ENCODE measurements at places on chromosomes 5 and 9.
A peak's percentile ranks its signal among the peaks of the same experiment; 100 is the strongest.

- no peak overlapping the region for H3K27ac ChIP-seq
- no peak for DNase-seq
- no peak overlapping the region for H3K4me3 ChIP-seq
- no peaks in the 10 kb centered on the region for H3K27me3 ChIP-seq
Measured at GRCh38 chr5:109141222-109142200, 268.3 kb downstream of the PJA2 start.

DNA sequence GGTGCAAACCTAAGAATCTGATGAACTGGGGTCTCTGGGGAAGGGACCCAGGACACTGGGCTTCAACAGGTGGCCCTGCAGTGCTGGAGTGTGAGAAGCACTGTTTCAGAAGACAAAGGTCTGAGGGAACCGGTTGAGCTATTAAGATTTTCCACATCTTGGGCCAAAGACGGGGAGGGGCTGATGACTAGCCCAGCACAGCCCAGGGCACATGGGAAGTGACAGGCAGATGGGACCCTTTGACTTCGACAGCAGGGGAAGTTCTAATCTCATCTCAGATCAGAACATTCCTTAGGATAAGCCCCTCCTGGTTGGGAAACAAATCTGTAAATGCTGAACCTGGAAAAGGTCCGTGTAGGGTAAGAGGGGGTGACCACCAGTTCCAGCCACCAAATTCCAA lies 67.4 kb downstream of the RAPGEF1 start:
- no peak for DNase-seq
- H3K4me3 ChIP-seq = no peak overlapping the region
- no peaks in the 10 kb centered on the region for H3K27me3 ChIP-seq
- peaks cover 82% of the 10 kb centered on the region for H3K4me1 ChIP-seq
- H3K27ac ChIP-seq = peak overlapping the region; percentile 33

GRCh38 chr9:34252670-34253459 lies 74.0 kb downstream of the UBAP1 start:
- DNase-seq = no peak
- H3K4me3 ChIP-seq = no peak overlapping the region
- H3K27ac ChIP-seq = no peak overlapping the region
- peaks cover 36% of the 10 kb centered on the region for H3K36me3 ChIP-seq

- no peak overlapping the region for H3K27ac ChIP-seq
- H3K4me3 ChIP-seq = no peak overlapping the region
Measured at GRCh38 chr5:135150767-135151166, 116.7 kb upstream of the PITX1 start.

GRCh38 chr5:142808878-142809598 lies 38.9 kb downstream of the ARHGAP26 start:
- H3K27me3 ChIP-seq = no peaks in the 10 kb centered on the region
- no peak for DNase-seq
- H3K4me1 ChIP-seq = peaks cover 8% of the 10 kb centered on the region
- no peak overlapping the region for H3K27ac ChIP-seq

- H3K4me1 ChIP-seq = no peaks in the 10 kb centered on the region
- no peak overlapping the region for H3K27ac ChIP-seq
- no peak for DNase-seq
- H3K4me3 ChIP-seq = no peak overlapping the region
Measured at GRCh38 chr9:108272349-108272899, 583.4 kb downstream of the ACTL7B start.

DNA sequence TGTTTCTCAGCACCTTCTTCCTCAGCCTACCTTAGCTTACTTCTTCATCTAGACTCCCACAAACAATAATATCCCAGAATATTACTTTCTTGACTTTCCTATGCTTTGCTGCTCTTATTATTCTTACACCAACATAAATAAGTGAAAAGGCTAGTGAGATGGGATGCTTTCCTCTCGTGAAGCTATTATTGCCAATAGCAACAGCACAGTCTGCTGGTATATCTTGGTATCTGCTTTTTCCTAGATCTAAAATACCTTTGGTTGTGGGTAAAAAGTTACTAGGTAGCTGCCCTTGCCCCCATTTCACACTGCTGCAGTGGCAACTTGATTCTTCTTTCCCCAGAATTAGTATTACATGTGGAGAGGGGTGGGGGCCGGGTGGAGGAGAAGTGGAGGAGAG lies 26.1 kb upstream of the GLIPR2 start:
- H3K27me3 ChIP-seq = no peaks in the 10 kb centered on the region
- H3K27ac ChIP-seq = no peak overlapping the region
- no peaks in the 10 kb centered on the region for H3K4me1 ChIP-seq
- H3K4me3 ChIP-seq = no peak overlapping the region
- DNase-seq = no peak
- no peaks in the 10 kb centered on the region for H3K36me3 ChIP-seq

- no peaks in the 10 kb centered on the region for H3K4me1 ChIP-seq
- DNase-seq = no peak
- no peak overlapping the region for H3K27ac ChIP-seq
Measured at GRCh38 chr5:89028595-89029285, 145.8 kb upstream of the MEF2C start.

- H3K27ac ChIP-seq = peak overlapping the region; percentile 98
- DNase-seq = no peak
- no peaks in the 10 kb centered on the region for H3K36me3 ChIP-seq
Measured at GRCh38 chr9:33265211-33265865, 489 bp downstream of the CHMP5 start.

DNA sequence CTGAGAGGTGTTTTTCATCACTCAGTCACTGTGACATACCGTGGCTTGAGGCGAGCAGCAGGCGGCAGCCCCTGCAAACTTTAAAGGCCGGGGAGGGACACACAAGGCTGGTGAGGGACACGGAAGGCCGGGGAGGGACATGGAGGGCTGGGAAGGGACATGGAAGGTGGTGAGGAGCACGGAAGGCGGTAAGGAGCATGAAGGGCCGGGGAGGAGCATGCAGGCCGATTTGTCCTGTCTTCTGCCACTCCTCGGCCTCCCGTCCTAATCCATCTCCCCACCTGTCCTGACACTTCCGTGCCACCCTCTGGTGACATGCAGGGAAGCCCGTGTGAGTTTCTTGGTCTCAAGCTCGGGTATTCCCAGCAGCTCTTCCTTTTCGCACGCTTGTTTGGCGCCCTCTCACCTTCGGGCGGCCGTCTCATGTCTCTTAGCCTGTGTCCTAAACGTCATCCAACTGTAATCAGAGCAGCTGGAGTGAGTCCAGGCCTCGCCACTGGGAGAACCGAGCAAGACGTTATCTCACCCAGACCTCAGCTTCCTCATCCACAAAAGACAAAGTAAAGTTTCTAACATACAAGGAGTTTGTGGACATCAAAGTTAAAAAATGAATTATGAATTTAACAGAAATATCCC lies 126.5 kb downstream of the MRPL36 start:
- H3K27ac ChIP-seq = no peak overlapping the region
- peaks cover 2% of the 10 kb centered on the region for H3K27me3 ChIP-seq
- H3K4me1 ChIP-seq = no peaks in the 10 kb centered on the region

DNA sequence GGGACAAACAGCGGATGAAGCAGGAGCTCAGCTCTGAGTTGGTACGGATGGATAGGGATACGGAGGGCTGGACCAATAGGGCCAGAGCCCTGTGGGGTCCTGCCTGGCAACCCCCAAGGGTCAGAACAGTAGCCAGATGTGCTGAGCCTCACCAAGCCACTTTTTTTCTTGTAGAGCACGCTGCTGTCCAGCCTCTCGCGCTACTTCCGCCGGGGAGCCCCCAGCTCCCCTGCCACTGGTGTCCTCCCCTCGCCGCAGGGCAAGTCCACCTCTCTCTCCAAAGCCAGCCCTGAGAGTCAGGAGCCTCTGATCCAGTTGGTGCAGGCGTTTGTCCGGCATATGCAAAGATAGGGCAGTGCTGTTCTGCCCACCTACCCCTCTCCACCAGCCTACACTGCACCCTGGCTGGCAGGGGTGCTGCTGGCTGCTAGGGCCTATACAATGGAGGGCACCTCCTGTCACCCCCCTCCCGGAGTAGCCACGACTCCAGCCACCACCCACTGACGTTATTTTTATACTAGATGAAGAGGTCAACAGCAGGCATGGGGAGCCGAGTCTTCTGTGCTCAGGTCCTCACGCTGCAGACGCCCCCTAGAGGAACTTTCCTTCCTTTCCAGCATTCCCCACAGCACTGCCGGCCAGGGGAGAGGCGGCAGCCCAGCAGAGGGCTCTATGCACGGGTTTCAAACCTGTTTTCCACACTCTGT lies 21.6 kb downstream of the SH3GLB2 start:
- no peak overlapping the region for H3K4me3 ChIP-seq
- H3K27me3 ChIP-seq = no peaks in the 10 kb centered on the region
- no peak for DNase-seq
- no peaks in the 10 kb centered on the region for H3K4me1 ChIP-seq
- H3K36me3 ChIP-seq = peaks cover 25% of the 10 kb centered on the region
- H3K27ac ChIP-seq = no peak overlapping the region

DNA sequence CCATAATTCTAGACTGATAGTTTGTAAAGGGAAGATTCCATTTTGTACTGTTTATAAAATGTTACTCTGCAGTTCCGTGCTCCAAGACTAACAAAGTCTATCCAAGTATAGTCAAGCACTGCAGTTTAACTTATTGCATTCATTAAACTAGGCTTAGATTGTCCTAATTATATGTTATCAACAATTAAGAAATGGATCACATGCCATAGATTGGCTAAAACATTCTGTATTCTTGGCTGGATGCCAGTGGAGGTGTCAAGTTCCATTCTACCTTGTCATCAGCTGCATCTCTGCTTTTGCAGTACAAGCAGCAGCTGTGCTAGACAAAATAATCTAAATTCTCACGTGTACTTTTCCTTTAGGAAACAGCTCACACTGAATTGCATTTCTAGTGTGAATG lies 69.4 kb upstream of the MEF2C start:
- no peak overlapping the region for H3K27ac ChIP-seq
- no peak for DNase-seq
- no peaks in the 10 kb centered on the region for H3K36me3 ChIP-seq
- H3K4me1 ChIP-seq = peaks cover 14% of the 10 kb centered on the region

DNA sequence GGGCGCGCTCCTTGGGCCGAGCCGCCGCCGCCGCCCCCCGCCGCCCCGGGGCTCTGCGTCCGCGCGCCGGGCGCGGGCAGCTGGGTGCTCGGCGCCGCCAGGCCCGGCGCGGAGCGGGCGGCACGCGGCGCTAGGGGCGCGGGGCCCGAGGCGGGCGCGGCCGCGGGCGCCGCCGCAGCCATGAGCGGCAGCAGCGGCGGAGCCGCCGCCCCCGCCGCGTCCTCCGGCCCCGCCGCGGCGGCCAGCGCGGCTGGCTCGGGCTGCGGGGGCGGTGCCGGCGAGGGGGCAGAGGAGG lies 351 bp downstream of the TRIO start:
- no peak overlapping the region for H3K4me3 ChIP-seq
- DNase-seq = no peak
- H3K36me3 ChIP-seq = no peaks in the 10 kb centered on the region
- peak overlapping the region; percentile 70 for H3K27ac ChIP-seq
- H3K4me1 ChIP-seq = peaks cover 19% of the 10 kb centered on the region
- no peaks in the 10 kb centered on the region for H3K27me3 ChIP-seq

GRCh38 chr9:138103849-138104206 lies 226.2 kb downstream of the CACNA1B start:
- H3K4me1 ChIP-seq = no peaks in the 10 kb centered on the region
- H3K27me3 ChIP-seq = no peaks in the 10 kb centered on the region
- H3K27ac ChIP-seq = no peak overlapping the region
- no peak overlapping the region for H3K4me3 ChIP-seq
- no peak for DNase-seq

- H3K4me3 ChIP-seq = no peak overlapping the region
- peaks cover 22% of the 10 kb centered on the region for H3K36me3 ChIP-seq
- no peaks in the 10 kb centered on the region for H3K27me3 ChIP-seq
- peaks cover 78% of the 10 kb centered on the region for H3K4me1 ChIP-seq
- DNase-seq = no peak
- H3K27ac ChIP-seq = peak overlapping the region; percentile 89
Measured at GRCh38 chr5:132459983-132460838, 30.4 kb downstream of the IRF1 start.

GRCh38 chr5:32709750-32710549 lies 1.2 kb upstream of the NPR3 start:
- 0 out of 2 replicates have a peak, but pooled peaks cover 4% of the 10 kb centered on the region for H3K4me1 ChIP-seq
- peak overlapping the region; percentile 69 for H3K4me3 ChIP-seq

DNA sequence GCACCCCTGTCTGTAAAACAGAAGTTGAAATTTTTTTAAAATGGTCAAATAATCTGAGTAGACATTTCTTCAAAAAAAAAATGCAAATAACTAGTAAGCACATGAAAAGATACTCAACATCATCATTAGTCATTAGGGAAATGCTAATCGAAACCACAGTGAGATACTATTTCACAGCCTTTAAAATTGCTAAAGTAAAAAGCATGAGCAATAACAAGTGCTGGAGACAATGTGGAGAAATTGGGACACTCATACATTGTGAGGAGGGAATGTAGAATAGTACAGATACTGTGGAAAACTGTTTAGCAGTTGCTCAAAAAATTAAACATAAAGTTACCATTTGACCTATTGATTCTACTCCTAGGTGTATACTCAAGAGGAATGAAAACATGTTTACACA lies 58.4 kb upstream of the RUSC2 start:
- H3K4me1 ChIP-seq = no peaks in the 10 kb centered on the region
- no peaks in the 10 kb centered on the region for H3K36me3 ChIP-seq
- DNase-seq = no peak
- no peak overlapping the region for H3K27ac ChIP-seq

DNA sequence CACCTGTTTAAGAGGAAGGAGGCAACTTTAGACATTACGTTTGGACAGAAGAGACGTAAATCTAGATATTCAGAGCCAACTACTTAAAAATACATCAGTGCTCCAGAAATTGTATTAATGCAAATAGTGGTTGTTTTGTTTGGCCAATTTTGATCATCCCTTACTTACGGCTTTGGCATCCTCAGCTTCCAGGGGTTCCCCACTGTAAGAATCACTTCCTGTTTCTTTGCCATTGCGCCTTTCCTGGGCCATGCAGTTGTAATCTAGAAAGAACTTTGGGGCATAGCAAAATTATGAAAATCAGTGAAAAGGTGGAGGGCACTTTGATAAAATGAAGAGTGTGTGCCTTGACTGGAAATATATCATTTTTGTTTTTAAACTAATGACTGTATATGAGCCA lies 537.2 kb upstream of the TLE4 start:
- DNase-seq = no peak
- H3K27ac ChIP-seq = no peak overlapping the region
- no peak overlapping the region for H3K4me3 ChIP-seq
- H3K36me3 ChIP-seq = no peaks in the 10 kb centered on the region
- no peaks in the 10 kb centered on the region for H3K4me1 ChIP-seq

GRCh38 chr9:120733190-120733589 lies 18.9 kb upstream of the MEGF9 start:
- H3K4me1 ChIP-seq = peaks cover 17% of the 10 kb centered on the region
- DNase-seq = no peak
- H3K27me3 ChIP-seq = no peaks in the 10 kb centered on the region

- DNase-seq = no peak
- no peaks in the 10 kb centered on the region for H3K36me3 ChIP-seq
- H3K4me1 ChIP-seq = no peaks in the 10 kb centered on the region
- no peak overlapping the region for H3K4me3 ChIP-seq
- H3K27me3 ChIP-seq = no peaks in the 10 kb centered on the region
- H3K27ac ChIP-seq = no peak overlapping the region
Measured at GRCh38 chr5:16687898-16688297, 71.1 kb upstream of the RETREG1 start.

All from GM12878 (cell line).